Epithelial cell of prostate (primary cell): ENCODE measurements at places on chromosomes 11 and 22.

DNA sequence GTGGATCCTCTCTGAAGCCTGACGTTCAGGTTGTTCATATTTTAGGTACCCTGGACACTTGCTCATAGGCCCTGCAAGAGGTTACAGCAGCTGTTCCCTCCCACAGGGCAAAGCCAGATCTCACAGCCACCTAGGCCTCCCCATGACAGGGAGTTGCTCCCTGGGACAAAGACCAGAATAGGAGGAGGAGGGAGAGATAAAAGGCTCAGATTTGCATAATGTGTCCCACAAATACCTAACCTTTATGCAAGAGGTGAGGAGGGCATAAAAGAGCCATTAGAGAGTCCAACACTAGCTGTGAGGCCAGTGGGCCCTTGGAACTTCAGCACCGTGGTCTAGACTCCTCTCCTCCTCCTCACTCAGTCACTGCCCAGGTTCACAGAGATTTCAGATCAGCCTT, 33.8 kb downstream of the ZNF280B start:
- no peak for DNase-seq

- no peak for DNase-seq
These were observed 14.6 kb downstream of the RBM4 start for GRCh38 chr11:66653123-66653522.

DNA sequence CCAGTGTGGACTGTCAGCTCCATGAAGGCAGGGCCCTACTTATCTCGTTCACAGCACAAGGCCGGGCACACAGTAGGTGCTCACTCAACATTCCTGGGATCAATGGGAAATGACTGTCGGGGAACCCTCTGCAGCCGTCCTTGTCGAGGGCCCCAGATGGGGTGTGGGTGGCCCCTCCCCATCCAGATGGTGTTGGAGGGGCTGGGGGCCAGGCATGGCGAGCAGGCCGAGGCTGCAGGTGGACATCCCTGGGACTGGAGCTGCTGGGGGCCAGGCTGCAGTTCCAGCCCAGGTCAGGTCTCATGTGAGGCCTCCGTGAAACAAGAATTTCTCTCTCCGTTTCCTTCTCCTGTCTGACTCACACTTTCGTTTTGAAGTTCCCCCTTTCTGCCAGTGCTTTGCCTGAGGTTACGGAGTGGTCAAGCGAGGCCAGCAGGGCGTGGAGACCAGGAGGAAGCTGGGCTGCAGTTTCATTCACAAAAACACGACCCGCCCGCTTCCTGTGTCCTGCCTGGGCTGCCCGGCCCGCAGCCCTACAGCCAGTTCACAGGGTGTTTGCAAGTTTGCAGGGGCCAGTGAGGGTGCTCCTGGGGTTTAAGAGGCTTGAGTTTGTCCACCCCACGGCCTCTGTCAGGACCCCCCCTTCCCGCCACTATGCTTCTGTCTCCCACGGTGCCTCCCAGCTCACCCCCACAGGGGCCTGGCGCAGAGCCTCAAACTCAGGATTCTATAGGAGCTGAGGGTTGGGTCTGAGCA, 4.5 kb downstream of the MYEOV start:
- DNase-seq: peak; percentile 60

- no peak for DNase-seq
These were observed 110.2 kb downstream of the UVRAG start for GRCh38 chr11:75924966-75925784.
